ENCODE measurements at places on chromosomes 4 and X.
A peak's percentile ranks its signal among the peaks of the same experiment; 100 is the strongest.

- no peak for DNase-seq
Observed at GRCh38 chr4:186241616-186242015, 14.3 kb downstream of the KLKB1 start.

GRCh38 chr4:176377780-176378179 lies 58.0 kb downstream of the SPCS3 start:
- no peak for DNase-seq

- no peak for DNase-seq
Observed at GRCh38 chrX:25016361-25016671, 551 bp upstream of the ARX start.

- DNase-seq = no peak
Observed at GRCh38 chrX:18654875-18655836, 16.8 kb downstream of the RS1 start.

DNA sequence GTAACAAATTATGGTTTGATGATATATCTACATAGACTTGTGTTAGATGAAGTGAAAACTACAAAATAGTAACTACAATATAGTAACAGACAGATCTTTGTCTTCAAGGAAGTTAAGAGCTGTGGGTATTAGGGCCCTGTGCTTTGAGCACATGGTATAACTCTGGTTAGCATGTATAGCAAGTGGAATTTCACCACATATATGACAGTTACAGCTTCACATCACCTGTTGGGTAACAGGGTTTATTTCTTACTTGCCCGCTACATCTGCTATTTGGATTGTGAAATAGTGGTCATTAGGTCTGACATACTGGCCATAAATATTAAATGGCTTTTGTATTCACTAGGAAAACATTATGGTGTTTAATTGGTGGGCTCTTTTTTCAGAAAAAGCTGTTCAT lies 20.2 kb downstream of the OFD1 start:
- DNase-seq = no peak

DNA sequence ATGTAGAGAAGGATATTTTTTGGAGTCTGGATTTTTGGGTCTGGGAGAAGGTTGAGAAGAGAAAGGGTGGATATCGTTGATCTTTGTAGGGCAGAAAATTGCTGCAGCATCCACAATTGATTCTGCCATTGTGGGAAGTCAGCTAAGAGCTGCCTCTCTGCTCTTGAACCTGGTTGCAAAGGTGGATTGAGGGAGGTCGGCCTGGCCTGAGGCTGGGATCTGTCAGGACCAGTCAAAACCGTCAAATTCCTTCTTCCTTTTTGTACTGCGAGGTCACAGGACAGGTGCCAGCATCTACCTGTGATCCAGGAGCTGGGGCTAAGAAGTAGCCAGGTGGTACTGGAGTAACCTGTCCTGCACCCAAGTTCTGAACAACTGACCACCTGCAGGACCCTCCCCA lies 93.7 kb downstream of the SHOX start:
- no peak for DNase-seq

DNA sequence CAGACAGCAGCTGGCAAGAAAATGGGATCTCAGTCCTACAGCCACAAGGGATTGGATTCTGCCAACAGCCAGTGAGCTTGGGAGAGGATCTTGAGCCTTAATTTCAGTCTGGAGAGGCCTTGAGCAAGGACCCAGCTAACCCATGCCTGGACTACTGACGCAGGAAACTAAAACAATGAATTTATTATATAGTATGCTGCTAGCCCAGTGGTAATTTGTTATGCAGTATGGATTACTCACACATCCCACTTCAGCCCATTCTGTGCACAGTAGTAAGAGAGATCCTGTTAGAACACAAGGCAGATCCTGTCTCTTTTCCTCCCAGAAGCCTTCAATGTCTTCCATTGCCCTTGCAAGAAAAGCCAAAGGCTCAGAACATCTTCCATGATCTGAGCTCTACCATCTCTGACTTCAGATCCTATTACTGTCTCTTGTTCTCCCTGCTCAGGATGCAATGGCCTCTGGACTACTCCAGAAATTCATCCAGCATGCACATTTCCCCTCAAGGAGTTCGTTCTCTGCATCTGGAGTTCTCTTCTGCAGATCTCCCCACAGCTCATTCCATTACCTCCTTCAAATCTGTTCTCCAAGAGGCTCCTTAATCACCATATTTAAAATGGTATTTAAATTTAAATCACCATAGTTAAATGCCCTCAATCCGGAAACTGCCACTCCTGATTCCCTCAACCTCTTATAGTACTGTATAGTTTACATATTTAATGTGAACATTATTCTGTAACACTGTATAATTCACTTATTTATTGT lies 27.6 kb downstream of the SMIM20 start:
- no peak for DNase-seq

GRCh38 chr4:77175201-77175611 lies 18.2 kb downstream of the CCNG2 start:
- peak; percentile 45 for DNase-seq

- DNase-seq = no peak
Observed at GRCh38 chr4:75002381-75002780, 69.5 kb downstream of the PARM1 start.

DNA sequence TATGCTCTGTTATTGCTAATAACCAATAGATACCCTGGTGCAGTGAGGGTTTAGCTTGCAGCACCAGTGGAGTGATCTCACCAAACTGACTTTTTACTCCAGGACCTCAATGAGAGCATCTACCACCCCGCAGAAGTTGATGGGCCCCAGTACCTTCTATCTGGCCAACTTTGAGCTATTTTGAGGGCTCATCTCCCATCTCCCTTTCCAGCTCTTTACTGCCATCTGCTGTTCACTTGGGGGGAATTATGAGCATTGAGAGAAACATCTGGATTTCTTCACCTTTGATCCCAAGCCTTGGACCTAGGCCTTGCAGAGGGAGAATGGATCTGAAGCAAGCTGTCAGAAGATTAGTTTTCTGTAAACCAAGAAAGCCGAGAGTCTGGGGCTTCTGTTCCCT lies 143.6 kb downstream of the TMEM164 start:
- peak; percentile 71 for DNase-seq

DNA sequence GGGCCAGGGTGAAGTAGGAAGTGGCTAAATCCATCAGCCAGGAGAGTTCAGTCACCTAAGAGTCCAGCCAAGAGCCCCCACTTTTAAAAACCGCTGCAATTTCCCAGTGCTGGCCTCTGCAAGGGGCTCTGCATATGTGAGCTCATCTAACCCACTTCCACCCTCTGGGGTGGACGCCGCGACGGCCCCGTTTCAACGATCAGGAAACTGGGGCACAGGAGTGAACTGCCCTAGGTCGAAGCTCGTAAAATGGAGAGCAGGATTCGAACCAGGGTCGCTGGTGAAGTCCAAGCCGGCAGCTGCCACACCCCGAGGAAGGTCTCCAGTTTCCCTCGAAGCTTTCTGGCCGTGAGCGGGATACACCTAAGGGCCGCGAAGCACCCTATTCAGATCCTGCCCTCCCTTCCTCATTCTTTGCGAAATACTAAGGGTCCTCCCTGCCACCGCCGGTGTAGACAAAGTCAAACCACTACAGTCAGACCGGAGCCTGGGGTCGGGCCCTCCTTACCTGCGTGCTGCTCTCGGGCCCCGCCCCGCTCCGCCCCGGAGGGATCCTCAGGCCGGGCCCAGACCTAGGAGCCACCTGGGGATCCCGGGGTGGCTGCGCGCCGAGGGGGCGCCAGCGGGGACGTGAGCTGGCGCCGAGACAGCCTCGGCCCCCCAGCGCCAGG lies 446 bp downstream of the EVC2 start:
- DNase-seq = no peak

DNA sequence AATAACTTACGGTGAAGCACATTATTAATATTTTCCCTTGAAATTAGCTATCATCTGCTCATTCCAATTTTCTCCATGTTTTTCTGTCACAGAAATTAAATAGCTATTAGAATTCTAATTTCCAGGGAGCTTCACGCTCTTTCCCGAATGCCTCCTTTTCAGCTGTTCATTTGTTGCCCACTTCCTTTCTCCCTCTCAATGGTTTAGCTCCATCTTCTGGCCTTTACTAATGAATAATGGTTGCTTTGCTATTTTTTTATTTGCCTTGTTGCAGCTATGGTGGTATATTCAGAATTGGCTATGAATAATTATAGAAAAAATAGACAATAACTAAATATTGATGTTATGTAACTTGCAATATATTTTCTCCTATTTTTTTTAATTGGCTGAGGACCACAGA lies 70.5 kb downstream of the GRIA2 start:
- no peak for DNase-seq

GRCh38 chrX:71989768-71990426 lies 79.3 kb downstream of the NHSL2 start:
- DNase-seq = no peak

GRCh38 chr4:8607603-8608481 lies 15.3 kb downstream of the CPZ start:
- DNase-seq = no peak

DNA sequence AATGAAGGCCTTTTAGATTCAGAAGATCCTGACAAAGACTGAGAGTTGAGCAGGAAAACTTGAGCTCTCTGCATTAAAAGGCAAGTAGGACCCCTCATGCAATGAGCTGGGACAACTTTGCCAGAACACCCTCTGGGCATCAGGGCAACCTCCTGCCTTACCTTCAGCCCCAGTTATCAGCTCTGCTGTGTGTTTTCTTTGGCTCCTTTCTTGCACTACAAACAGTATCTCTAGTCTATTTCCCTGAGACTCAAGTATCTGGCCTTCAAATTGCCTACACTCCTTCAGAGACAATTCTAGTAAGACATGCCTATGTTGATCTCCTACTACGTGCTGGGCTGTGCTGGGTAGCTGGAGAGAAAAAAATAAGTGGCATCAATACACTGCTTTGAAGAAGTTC lies 192.2 kb downstream of the MID1IP1 start:
- DNase-seq = no peak

DNA sequence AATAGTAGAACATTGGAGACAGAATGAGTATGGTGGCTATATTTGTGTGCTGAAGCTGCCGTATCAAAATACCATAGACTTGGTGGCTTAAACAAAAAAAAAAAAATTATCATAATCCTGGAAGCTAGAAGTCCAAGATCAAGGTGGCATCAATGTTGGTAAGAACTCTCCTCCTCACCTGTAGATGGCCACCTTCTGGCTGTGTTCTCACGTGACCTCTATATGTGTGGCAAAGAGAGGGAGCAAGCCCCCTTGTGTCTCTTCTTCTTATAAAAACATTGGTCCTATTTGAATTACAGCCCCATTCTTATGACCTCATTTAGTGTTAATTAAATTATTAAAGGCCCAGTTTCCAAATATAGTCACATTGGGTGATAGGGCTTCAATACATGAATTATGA lies 1640.9 kb upstream of the PCDH7 start:
- DNase-seq = no peak

DNA sequence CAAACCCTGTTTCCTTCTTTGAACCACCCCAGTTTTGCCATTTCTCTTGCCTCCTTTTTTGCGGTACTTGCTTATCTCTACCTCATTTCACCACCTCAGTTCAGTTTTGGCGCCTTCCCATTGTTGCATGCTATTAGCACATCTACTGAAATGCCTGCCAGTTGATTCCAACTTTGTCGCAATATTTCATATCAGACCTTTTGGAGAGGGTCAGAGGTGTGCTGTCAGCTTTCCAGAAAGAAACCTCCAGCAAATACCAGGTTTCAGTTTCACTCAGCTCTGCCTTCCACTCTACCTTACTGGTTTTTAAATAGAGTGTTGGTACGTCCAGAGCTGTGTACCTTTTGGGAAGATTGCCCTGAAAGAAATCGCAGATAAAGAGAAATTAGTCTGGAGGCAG lies 91.9 kb upstream of the CPEB2 start:
- DNase-seq = no peak

DNA sequence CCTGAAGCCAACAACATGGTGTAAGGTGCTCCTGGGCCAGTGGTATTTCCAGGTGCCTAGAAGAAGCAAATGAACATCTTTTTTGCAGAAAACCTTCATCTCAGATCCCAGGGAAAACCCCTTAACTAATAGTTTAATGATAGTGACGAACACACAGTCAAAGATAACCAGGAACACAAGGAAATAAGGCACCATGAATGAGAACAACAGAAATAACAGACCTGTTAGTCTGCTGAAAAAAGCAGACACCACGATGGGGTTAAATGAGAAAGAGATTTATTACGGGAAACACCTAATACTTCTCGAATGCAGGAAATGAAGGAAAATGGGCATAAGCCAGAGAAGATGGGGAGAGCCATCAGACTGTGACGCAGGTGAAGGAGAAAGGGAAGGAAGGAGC lies 30.6 kb upstream of the WWC2 start:
- DNase-seq = no peak

DNA sequence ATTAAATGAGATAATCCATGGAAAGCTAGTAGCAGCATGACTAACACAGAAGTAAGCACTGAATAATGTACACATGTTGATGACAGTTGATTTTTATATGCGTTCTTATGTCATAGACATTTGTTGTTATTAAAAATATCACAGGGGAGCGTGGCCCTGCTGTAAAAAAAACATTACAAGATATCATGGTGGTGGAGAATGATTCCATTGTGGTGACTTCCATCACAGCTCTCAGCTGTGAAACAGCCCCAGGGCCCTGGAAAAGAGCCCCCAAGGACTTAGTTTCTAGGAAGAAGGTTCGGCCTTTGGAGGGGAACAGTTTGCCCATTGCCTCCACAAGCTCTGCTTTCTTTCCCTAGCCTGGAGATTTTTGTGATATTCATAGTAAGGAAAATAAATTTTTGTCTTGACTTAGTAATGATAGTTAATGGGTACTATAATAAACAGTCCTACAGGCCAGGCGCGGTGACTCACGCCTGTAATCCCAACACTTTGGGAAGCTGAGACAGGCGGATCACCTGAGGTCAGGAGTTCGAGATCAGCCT lies 49.9 kb downstream of the FAM114A1 start:
- no peak for DNase-seq

DNA sequence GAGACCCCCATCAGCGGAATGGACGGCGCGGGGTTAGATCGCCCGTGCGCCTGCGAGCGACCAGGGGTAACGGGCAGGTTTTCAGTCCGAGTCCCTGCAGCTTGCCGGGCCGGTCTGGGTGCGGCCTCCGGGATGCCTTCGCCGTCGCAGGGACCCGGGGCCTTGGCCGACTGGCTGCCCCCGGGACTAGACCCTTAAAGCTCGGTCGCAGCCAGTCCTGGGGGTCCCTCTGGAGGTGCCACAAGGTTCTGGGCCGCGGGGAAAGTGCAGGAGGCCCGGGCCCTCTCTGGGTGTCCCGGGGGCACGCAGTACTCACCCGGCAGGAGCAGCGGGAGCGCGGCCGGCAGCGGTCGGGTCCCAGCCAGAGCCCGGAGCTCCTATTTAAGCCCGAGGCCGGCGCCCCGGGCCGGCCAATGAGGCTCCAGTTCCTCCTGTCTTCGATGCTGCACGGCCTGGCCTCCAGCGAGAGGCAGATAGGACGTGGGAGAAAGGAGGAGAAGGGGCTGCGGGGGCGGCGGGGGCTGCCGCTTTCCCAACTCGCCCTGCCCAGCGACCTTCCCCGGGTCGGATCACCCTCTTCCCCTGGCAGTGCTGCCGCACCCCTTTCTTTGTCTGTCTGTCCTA lies at the start of gene SPON2:
TSS of gene SPON2 (minus strand) at position 356 of the 624 bp plus-strand sequence.
- peak; percentile 54 for DNase-seq

Measured in umbilical cord (tissue), 2 donors.